Prostate gland (tissue), 2 donors: ENCODE measurements at places on chromosomes 6 and 20. TPM values are rescaled to one million over a fixed set of nuclear protein-coding genes. Genes with fewer than 3 reads are reported as not detected.

DNA sequence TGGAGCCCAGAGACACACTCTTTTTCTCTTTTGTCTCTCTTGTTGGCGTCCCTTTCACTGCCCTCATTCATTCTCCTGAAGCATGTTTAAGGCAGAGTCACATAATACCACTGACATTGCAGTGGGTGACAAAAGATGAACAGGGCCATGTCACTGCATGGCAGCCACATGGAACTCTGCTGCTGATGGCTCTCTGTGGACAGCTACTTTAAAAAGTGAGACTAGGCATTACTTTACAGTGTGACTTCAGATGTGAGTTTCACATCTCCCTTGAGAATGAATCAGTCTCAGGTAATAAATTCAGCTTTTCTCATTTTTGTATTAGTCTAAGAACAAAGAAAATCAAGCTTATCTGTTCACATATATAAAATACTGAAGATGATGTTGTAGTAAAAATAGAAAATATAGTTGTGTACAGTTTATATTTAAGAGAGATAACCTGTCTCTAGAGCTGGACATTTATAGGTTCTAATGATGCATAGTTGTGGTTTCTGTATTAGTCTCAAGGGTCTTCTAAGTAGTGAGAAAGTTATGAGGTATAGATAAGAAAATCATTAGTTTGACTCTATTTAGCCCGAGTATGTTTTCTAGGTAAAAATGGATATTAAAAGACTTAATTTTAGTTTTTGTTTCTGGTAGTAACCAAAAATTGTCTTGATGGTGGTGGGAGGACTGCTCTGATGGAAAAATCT, 6.1 kb downstream of the MRS2 start:
- H3K27me3 ChIP-seq = no peaks in the 10 kb centered on the region
- no peaks in the 10 kb centered on the region for H3K4me1 ChIP-seq
- H3K4me3 ChIP-seq = no peak overlapping the region
- no peak for DNase-seq
- H3K36me3 ChIP-seq = no peaks in the 10 kb centered on the region

The OR2B3 gene
- not detected for total RNA-seq

DNA sequence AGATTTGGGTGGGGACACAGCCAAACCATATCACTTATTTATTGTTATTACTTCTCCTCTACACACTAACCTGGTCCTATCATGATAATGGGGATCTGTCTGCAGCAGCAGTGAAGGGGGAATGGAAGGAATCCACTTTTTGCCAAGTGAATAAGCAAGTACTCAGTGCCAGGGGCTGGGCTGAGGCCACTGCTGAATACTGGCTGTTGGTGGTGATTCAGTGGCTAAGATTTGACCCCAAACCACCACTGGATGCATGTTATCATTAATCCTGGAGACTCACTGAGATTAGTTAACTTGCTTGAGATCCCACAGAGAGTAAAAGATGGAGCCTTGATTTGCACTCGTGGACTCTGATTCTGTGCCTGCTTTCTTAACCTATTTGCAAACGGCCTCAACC, 127.7 kb downstream of the TSHZ2 start:
- H3K36me3 ChIP-seq = no peaks in the 10 kb centered on the region
- no peak overlapping the region for H3K27ac ChIP-seq
- no peaks in the 10 kb centered on the region for H3K27me3 ChIP-seq

- H3K4me3 ChIP-seq = no peak overlapping the region
- H3K4me1 ChIP-seq = no peaks in the 10 kb centered on the region
- H3K36me3 ChIP-seq = no peaks in the 10 kb centered on the region
- no peaks in the 10 kb centered on the region for H3K27me3 ChIP-seq
These were observed 16.1 kb downstream of the CSNK2A1 start for GRCh38 chr20:527571-527886.

The MLN gene
- not detected for total RNA-seq

- H3K4me3 ChIP-seq = no peak overlapping the region
- H3K27ac ChIP-seq = no peak overlapping the region
- DNase-seq = no peak
- no peaks in the 10 kb centered on the region for H3K27me3 ChIP-seq
- no peaks in the 10 kb centered on the region for H3K4me1 ChIP-seq
These were observed 70.3 kb downstream of the TMEM244 start for GRCh38 chr6:129790785-129791184.

DNA sequence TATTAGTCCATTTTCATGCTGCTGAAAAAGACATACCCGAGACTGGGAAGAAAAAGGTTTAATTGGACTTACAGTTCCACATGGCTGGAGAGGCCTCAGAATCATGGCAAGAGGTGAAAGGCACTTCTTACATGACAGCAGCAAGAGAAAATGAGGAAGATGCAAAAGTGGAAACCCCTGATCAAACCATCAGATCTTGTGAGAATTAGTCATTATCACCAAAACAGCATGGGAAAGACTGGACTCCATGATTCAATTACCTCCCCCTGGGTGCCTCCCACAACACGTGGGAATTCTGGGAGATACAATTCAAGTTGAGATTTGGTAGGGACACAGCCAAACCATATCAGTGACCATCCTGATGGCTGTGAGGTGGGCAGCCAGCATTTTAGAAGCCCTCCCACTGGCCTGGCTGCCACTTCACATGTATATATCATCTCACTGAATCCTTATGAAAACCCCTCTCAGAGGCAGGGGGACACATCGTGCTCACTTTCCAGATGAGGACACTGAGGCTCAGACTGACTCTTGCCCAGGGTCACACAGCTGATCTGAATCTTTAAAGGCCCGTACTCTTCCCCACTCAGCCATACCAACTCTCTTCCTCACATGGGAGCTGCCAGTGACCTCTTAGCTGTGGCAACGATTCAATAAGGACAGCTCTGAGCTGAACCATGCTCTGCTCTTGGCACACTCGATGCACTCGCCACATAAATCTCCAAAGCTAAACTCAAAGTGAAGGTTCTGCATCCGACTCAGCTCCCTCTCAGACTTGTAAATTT, 25.7 kb downstream of the BMP7 start:
- no peak overlapping the region for H3K27ac ChIP-seq
- no peak overlapping the region for H3K4me3 ChIP-seq
- no peaks in the 10 kb centered on the region for H3K27me3 ChIP-seq
- H3K4me1 ChIP-seq = no peaks in the 10 kb centered on the region
- H3K36me3 ChIP-seq = no peaks in the 10 kb centered on the region
- no peak for DNase-seq

The MACROD2 gene
- 8.0 TPM for total RNA-seq

The CD40 gene
- total RNA-seq = 27.1 TPM

DNA sequence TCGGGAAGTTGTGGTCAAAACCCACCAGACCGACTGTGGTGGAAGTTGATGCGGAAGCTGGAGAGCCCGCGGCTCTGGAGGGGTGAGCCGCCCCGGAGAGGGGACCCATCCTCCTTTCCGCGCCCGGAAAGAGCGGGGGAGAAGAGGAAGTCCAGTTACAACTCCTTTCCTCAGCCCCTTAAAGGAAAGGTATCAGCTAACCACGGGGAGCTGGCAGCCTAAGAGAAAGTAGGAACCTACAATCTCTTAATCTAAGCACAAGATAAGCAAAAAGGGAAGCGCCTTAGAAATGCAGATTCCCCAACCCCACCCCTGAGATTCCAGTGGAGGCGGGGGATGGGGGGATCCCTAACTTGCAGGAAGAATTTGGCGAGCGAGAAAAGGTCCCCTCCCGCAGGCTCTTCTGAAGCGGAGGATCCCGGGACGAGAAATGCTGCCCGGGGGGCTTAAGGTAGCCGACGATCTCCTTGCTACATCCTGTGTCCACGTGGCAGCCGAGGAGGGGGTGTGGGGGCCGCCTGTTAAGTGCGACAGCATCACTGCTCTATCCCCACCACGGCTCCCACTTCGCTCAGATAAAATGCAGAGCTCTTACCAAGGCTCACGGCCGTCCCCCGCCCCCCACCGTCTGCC, 87.5 kb downstream of the ZFP64 start:
- no peak for DNase-seq
- H3K27me3 ChIP-seq = no peaks in the 10 kb centered on the region
- no peaks in the 10 kb centered on the region for H3K36me3 ChIP-seq
- peak overlapping the region; percentile 30 for H3K4me3 ChIP-seq

DNA sequence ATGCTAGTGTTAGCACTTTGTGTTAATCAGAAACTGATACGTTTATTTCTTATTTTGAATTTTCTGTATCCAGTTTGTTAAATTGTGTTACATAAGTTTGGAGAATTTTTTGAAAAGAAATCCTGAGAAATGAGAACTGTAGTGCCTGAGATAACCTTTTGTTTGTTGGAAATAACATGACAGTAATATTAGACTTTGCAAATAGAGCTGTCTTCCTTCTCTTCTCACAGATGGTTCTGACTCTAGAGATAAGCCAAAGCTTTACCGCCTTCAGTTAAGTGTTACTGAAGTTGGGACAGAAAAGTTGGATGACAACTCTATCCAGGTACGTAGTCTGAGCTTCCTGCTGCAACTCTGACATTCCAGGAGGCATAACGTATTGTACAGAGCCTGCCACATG, 69.9 kb downstream of the AFDN start:
- no peak overlapping the region for H3K27ac ChIP-seq
- H3K4me1 ChIP-seq = peaks cover 5% of the 10 kb centered on the region
- DNase-seq = no peak
- H3K36me3 ChIP-seq = no peaks in the 10 kb centered on the region
- H3K27me3 ChIP-seq = no peaks in the 10 kb centered on the region

DNA sequence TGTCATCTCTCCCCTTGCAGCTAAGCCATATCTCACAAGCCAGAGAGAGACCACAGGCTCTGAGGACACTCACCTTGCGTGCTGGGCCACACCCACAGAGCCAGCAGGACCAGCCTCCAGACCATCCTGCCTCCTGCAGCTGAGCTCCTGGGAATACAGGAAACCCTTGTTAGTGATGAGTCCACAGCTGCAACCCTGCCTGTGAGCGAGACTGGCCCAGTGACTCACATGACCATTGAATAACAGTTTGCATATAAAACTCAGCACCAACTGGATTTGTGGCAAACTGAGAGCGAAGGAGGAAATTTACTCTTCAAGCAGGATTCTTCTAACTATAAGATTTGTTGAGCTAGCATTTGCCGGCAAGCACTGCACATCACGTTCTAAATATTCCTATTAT, 3.0 kb downstream of the THBS2 start:
- H3K27ac ChIP-seq = no peak overlapping the region
- no peak overlapping the region for H3K4me3 ChIP-seq
- no peaks in the 10 kb centered on the region for H3K4me1 ChIP-seq
- no peaks in the 10 kb centered on the region for H3K27me3 ChIP-seq
- H3K36me3 ChIP-seq = no peaks in the 10 kb centered on the region

GRCh38 chr6:45289751-45290514, 38.2 kb upstream of the RUNX2 start:
- DNase-seq = no peak
- no peak overlapping the region for H3K27ac ChIP-seq
- no peaks in the 10 kb centered on the region for H3K36me3 ChIP-seq
